Activated CD4-positive, alpha-beta memory T cell treated with anti-CD3 and anti-CD28 coated beads for 36 hours (primary cell): ENCODE measurements at places on chromosomes 2 and 18. TPM values are rescaled to one million over a fixed set of nuclear protein-coding genes. Genes with fewer than 3 reads are reported as not detected.

Gene UGT1A5
- not detected for total RNA-seq

Gene IL36RN
- total RNA-seq, result not detected

DNA sequence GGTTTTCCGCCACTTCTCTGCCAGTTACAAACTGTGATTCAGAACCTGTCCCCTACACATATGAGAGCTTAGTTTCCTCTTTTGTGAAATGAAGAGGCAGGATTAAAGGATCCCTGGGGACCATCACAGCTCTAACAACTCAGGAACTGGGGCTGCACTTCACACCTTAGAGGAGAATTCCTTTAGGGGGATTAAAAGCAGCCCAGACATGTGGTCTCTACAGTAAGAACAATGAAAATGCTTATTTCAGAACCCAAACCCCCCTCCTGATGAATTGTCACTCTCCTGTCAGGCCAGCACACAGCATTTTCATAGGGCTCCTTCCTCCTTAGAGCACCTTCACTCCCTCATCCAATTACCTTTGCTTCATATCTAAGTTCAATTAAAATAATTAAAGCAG is 101.5 kb upstream of the NEDD4L start:
- DNase-seq, result no peak

DNA sequence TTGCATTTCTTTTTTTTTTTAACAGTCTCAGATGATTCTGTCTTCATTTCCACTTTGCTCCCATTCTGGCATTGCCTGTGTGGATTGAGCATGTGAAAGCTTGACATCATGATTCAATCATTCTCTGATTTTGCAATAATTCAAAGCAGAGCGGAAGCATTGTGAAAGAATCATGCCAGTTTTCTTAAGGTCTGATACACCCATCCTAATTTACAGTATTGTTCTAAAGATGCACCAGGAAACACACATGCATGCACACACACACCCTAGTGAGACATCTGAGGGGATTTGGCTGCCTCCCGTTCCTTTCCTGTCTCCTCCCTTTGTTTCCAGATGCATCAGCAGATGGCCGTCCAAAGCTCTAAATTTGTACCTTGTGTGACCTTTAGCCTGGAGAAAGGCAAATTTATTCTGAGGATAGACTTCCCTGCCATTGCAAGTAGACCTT is 97.3 kb downstream of the FMNL2 start:
- DNase-seq, result no peak

GRCh38 chr2:181165199-181165868 is 184.9 kb downstream of the UBE2E3 start:
- DNase-seq, result peak; percentile 35

DNA sequence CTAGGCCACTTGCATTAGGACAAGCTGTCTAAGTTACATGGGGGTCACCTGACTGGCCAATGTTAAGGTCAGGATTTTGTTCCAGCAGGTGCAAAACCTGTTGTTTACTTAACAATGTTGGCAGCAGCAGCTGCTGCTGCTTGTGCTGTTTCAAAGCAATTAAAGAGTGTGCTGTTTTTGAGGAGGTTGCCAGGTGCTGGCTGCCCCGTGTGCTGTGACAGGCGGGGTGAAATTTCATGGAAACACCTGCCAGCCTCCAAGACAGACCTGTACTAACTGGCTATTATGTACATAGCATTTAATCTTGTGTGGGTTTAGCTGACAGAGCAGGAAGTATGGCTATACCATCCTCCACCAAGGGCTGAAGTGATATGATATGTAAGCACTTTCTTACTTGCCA is 224.9 kb downstream of the ASXL3 start:
- DNase-seq, result no peak

GRCh38 chr2:220948579-220948978 is 623.5 kb downstream of the EPHA4 start:
- no peak for DNase-seq

GRCh38 chr18:70469916-70470315 is 181.1 kb downstream of the SOCS6 start:
- no peak for DNase-seq

DNA sequence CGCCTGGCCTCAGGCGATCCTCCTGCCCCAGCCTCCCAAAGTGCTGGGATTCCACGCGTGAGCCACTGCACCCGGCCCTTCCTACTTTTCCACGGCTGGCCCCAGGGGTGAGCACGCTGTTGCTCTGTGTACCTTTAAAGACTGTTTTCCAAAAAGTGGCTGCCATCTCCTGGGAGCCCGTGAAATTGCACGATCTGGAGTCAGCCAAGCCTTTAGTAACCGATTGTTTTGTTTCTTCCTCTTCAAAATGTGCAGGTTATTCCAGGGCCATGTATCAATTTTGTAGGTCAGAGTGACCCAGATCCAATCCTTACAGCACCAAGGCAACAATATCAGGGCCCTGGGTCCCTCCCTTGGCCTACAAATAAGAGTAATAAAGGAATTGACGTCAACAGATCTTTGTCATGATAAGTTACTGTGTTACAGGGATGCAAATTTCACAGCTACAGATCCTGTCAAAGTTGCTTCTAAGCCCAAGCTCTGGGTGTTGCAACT is 135.6 kb upstream of the ZNF236 start:
- DNase-seq, result peak; percentile 27

GRCh38 chr2:216915557-216916150 is 55.8 kb upstream of the TNP1 start:
- DNase-seq, result no peak

DNA sequence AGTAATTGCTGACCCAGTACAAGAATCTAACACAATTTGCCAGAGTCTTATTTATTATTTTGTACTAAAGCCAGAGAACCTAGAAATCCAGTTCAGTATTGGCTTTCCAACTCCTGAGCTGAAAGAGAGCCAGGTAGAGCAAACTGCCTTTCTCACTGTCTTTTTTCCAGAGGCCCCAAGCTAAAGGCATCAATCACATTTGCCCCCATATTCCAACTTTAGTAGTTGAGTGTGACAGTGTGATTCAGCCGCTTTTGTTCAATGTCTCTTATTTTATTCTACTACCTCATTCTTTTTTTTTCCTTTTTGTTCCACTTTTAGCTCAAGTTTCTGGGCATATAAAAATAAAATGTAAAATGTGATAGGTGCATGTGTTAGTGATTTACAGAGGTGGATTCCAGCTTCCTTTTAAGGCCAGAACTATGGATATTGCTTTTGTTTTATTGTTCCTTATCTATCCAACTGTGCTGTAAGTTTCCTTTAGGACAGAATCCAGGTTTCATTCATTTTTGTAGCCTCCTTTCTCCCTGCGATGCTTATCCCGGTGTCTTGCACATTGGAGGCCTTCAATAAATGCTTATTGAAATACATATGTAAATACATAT is 153.0 kb downstream of the ZEB2 start:
- DNase-seq, result no peak

GRCh38 chr2:233363744-233364235 is 9.5 kb downstream of the DGKD start:
- no peak for DNase-seq

GRCh38 chr2:223096235-223096970 is 44.4 kb downstream of the KCNE4 start:
- DNase-seq, result no peak
